ENCODE measurements at places on chromosomes 5 and 9. TPM values are rescaled to one million over a fixed set of nuclear protein-coding genes. Genes with fewer than 3 reads are reported as not detected.

- no peak overlapping the region for H3K4me3 ChIP-seq
- H3K27me3 ChIP-seq = no peaks in the 10 kb centered on the region
- DNase-seq = no peak
- no peaks in the 10 kb centered on the region for H3K36me3 ChIP-seq
- H3K27ac ChIP-seq = no peak overlapping the region
- peaks cover 5% of the 10 kb centered on the region for H3K4me1 ChIP-seq
These were observed 84.4 kb downstream of the PBX3 start for GRCh38 chr9:125831616-125832015.

SPATA31C1 gene
- not detected for total RNA-seq

DNA sequence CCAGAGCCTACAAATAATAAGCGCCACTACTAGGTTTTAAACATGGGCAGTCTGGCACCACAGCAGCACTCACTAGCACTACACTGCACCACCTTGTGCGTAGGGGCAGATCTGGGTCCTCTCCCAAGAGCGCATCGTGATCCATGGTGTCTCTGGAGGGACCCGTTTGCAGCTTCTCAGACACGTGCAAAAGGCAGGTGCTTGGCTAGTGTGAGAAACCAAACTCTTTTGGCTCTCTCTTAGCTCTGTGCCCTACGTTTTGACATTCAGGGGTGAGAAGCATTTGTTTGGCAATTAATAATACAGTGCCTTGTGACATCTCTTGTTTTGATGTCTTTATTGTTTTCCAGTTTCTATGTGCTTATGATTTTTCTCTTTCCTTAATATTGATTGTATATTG lies 75.4 kb upstream of the EGFLAM start:
- no peak for DNase-seq
- H3K4me1 ChIP-seq = no peaks in the 10 kb centered on the region
- no peak overlapping the region for H3K27ac ChIP-seq

- H3K36me3 ChIP-seq = no peaks in the 10 kb centered on the region
- no peak overlapping the region for H3K27ac ChIP-seq
- no peak for DNase-seq
These were observed 41.5 kb downstream of the MEGF10 start for GRCh38 chr5:127331890-127332649.

DNA sequence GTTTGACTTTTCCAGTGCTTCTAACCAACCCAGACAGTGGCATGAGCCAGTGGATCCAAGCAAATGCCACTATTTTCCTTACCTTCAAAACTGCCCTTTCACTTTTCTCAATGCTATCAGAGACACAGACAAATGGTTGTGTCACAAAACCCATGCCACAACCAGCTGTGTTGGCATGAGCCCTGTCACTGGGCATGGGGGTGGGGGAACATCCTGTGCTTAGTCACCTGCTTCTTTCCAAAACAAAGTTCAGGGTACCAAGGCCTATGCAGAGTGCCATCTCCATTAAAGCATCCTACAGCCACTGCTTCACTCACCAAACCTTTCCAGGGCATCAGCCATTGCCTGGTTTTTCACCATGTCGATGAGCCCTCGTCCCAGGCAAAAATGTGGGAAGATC lies 30.1 kb downstream of the NIPSNAP3B start:
- no peak for DNase-seq
- no peak overlapping the region for H3K27ac ChIP-seq
- peaks cover 16% of the 10 kb centered on the region for H3K36me3 ChIP-seq
- no peaks in the 10 kb centered on the region for H3K4me1 ChIP-seq
- H3K4me3 ChIP-seq = no peak overlapping the region

IRX4 gene
- not detected for total RNA-seq

DNA sequence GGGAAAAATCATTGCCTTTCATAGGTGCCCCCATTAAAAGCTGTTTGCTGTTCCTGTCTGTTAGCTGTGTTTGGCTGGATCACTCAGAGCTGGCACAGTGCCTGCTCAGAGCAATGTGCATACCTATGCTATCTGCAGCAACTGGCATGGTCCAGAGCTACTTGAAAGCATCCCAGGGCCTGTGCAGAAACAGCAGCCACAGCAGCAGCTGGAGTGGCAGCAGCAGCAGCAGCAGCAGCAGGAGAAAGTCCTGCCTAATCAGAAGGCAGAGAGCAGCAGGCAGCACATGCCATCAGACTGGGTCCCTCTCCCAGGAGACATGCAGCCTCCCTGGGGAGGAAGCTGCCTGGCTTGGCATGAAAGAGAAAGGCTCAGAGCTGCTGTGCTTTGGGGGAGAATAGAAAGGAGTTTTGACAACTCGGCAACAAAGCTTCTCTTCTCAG lies 243.8 kb upstream of the WWC1 start:
- H3K27me3 ChIP-seq = no peaks in the 10 kb centered on the region
- H3K36me3 ChIP-seq = no peaks in the 10 kb centered on the region
- DNase-seq = no peak
- no peak overlapping the region for H3K4me3 ChIP-seq

DNA sequence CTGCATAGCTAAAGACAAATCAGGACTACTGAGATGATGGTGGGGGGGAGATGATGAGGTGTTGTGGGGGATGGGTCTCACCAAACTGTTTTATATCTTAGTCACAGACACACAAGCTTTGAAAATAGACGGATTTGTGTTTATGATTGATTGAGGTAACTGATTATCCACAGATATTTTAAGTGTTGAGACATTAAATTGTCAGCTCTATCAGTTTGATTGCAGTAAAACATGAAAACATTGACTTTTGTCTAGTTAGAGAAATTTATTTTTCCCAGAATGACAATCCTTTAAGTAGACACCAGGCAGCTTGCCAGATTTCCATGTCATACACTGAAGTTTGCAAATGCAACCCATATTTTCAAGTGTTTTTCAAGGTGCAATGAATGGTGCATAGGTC lies 149.8 kb downstream of the NR2F1-AS1 start:
- no peaks in the 10 kb centered on the region for H3K27me3 ChIP-seq
- no peaks in the 10 kb centered on the region for H3K36me3 ChIP-seq
- H3K4me3 ChIP-seq = no peak overlapping the region
- no peak for DNase-seq

DNA sequence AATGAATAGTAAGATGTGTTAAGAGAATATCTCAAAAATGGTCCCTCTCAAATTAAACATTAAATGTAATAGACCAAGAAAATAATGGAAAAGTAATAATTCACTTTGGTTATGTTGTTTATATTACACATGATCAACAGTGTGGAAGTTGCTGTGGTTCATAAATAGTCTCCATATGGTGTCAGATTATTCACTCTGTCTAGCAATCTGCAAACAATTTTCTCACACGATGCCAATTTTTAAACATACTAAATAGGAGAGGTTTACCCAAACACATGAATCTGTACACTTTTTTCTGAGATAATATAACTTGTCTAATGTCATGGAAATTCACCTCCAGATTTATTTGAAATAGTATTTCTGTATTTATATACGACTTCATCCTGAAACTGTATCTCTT lies 217.4 kb upstream of the FBXL7 start:
- DNase-seq = no peak
- H3K36me3 ChIP-seq = no peaks in the 10 kb centered on the region
- no peaks in the 10 kb centered on the region for H3K27me3 ChIP-seq
- H3K4me1 ChIP-seq = no peaks in the 10 kb centered on the region

LRRC26 gene
- not detected for total RNA-seq

- H3K36me3 ChIP-seq = no peaks in the 10 kb centered on the region
- DNase-seq = no peak
- H3K4me3 ChIP-seq = no peak overlapping the region
These were observed 23.5 kb downstream of the KCTD16 start for GRCh38 chr5:144194144-144194543.

GRCh38 chr5:17234374-17234773 lies 16.9 kb downstream of the BASP1 start:
- H3K36me3 ChIP-seq = no peaks in the 10 kb centered on the region
- H3K4me3 ChIP-seq = no peak overlapping the region
- H3K27me3 ChIP-seq = no peaks in the 10 kb centered on the region
- no peak overlapping the region for H3K27ac ChIP-seq
- H3K4me1 ChIP-seq = no peaks in the 10 kb centered on the region

DNA sequence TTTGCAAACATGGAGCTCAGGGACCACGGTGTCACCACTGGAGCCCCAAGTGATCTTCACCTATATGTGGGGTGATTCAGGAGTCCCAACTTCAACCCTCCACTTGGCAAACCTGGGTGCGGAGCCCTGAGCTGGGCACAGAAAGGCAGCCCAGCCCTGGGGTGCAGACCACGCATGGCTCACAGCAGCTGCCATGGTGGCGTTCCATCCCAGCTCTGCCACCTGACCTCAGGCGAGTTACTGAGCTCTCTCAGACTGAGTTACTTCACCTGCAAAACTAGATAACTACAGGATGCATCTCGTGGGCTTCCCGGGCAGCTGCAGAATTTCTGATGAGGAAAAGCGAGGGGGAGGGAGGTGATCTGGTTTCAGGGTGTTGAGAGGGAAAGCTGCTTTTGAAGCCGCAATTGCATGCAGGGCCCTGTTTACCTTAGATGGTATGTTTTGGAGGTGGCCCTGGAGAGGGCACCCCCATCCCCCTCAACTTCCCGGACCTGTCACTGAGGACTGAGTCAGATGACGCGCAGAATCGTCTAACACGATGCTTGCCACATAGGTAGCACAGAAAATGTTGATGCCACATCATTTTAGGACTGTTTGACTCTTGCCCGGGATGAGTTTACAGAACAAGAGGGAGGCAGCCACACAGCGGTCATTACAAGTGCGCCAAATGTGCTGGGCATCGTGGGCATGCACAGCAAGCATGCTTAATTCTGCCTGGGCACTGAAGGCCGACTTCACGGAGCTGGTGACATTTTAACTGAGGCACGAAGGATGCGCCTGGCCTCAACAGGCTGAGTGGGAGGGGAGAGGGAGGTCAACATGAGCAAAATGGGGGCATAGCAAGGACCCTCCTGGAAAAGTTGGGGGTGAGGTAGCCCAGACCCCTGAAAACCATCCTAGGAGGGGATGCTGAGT lies 154.6 kb downstream of the COL23A1 start:
- H3K27ac ChIP-seq = no peak overlapping the region
- no peak for DNase-seq
- H3K27me3 ChIP-seq = no peaks in the 10 kb centered on the region
- peaks cover 3% of the 10 kb centered on the region for H3K4me1 ChIP-seq

WDR31 gene
- total RNA-seq = 2.3 TPM
